ENCODE measurements at places on chromosomes 16 and 17.

DNA sequence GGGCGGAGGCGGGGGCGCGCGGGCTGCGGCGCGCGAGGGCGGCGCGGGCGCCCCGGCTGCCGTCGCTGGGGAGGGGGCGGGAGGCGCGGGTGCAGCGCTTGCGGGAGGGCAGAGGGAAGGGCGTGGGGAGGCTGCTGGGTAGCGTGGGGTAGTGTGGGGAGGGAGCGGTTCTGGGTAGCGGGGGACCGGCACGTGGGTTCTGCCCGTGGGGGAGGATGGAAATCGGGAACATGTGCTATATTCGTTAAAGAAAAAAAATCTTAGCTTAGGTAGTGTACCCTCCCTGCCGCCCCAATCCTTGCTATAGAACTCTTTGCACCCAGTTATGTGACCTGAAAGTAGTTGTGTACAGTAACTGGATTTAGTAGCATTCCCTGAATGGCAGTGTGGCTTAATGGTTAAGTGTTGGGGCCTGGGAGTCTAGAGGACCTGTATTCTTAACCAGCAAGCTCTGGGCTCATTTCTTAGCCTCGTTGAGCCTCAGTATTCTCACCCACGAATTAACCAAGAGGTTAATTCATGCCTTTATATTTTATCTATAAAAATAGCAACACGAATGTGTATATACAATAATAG, 646 bp downstream of the RABEP1 start:
- peak; percentile 31 for DNase-seq

DNA sequence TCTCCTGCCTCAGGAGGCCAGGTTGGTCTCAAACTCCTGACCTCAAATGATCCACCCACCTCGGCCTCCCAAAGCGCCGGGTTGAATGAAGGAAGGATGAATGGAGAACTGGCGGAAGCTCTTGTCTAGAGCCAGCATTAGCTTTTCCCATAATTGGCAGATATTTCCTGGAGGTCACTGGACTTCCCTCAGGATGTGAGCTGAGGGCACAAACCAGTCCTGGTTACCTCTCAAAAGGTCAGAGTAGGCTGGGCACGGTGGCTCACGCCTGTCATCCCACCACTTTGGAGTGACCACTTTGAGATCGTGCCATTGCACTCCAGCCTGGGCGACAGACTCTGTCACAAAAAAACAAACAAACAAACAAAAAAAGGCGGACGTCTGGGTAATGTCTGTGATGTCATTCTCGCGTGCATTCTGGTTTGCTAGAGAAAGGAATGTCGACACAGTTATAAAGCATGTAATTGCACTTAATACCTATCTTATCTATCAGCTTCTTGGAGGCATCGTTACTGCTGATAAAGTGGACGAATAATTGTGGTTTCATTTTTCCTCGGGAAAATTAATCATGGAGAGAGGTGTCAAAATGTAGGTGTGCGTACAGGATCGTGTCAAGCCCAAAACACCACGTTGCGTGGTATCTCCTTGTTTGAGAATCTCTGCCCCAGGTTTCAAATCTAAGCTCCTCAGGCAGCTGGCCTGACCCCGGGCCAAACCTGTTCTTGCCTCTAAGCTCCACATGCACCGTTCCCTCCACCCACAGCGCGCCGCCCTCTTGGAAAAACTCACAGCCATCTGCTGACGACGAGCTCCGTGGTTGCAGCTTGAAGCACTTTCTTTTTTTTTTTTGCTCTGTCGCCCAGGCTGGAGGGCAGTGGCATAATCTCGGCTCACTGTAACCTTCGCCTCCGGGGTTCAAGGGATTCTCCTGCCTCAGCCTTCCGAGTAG, 6.4 kb upstream of the CRK start:
- no peak for DNase-seq

DNA sequence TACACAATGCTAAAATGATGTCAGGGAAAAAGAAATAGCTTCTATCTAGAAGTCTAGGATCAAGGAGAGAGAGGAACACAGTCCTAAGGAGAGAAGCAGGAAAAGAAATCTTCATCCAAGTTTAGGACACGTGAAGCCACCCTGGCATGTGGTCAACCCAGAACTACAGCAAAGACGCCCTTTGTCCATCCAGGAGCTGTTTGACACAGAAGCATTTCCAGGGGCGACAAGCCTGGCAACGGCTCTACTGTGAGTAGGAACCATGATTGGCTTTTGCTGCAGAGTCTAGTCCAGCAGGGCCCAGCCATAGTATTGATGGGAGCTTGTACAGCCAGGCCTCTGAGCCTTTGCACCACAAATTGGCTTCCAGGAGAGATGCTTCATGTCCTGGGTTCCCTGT, 185.4 kb upstream of the RPL38 start:
- DNase-seq, result no peak

- no peak for DNase-seq
Observed at GRCh38 chr17:48250949-48251348, 143.4 kb downstream of the SNX11 start.

DNA sequence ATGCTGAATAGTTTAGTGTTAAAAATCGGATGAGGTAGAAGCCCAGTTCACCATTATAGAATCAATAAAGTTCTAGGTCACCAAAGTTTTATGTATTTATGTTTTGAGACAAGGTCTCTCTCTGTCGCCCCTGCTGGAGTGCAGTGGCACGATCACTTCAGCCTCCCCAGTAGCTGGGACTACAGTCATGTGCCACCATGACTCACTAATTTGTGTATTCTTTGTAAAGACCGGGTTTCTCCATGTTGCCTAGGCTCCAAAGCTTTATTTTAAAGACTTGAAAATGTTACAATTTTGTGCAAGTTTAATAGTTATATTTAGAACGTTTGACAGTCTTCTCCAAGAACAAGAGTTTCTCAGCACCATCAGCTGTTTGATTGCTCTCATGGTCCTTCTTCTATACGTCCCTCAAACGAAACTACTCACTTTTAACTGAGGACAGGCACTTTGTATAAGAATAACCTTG, 32.1 kb downstream of the NDE1 start:
- DNase-seq, result peak; percentile 8

Measured in stimulated activated CD4-positive, alpha-beta T cell treated with anti-CD3 and anti-CD28 coated beads, Interleukin-1b, Interleukin-23, amount 100 ng/mL, for 24 hours (primary cell).